ENCODE measurements at places on chromosomes 16 and 17.
A peak's percentile ranks its signal among the peaks of the same experiment; 100 is the strongest.

GRCh38 chr17:16911141-16911937 lies 60.6 kb downstream of the TNFRSF13B start:
- no peak for DNase-seq

DNA sequence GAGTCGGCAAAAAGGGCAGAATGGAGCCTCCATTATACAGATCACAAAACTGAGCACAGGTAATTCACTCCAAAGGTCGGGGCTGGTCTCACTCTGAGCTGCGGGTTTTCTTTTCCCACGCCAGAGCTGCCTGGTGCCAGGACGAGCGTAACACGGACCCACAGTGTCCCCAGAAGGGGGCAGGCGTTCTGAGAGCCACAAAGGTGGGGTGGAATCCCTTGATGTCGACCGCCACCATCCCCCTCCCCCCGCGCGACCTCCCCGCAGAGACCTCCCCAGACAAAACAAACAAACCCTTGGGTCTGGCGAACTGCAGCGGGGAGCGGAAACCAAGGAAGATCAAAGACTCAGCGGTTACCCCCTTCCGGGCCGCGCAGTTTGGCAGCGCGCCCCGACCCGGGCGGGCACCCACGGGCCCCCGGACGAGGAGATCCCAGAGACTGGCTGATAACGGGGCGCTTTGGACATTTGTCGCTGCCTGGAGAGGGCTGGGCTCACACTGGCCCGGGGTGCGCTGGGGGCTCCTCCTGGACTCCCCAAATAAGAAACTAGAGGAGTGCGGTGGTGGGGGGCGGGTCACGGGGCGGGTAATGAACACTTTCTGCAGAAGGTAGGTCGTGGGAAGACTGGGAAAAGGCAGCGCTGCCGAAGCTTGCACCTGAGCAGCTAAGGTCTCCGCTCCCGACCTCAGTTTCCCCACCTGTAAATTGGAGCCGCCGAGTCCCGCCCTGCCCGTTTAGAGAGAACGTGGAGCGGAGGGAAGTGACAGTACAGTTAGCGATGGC lies 664 bp upstream of the NKD1 start:
- peak; percentile 37 for DNase-seq

DNA sequence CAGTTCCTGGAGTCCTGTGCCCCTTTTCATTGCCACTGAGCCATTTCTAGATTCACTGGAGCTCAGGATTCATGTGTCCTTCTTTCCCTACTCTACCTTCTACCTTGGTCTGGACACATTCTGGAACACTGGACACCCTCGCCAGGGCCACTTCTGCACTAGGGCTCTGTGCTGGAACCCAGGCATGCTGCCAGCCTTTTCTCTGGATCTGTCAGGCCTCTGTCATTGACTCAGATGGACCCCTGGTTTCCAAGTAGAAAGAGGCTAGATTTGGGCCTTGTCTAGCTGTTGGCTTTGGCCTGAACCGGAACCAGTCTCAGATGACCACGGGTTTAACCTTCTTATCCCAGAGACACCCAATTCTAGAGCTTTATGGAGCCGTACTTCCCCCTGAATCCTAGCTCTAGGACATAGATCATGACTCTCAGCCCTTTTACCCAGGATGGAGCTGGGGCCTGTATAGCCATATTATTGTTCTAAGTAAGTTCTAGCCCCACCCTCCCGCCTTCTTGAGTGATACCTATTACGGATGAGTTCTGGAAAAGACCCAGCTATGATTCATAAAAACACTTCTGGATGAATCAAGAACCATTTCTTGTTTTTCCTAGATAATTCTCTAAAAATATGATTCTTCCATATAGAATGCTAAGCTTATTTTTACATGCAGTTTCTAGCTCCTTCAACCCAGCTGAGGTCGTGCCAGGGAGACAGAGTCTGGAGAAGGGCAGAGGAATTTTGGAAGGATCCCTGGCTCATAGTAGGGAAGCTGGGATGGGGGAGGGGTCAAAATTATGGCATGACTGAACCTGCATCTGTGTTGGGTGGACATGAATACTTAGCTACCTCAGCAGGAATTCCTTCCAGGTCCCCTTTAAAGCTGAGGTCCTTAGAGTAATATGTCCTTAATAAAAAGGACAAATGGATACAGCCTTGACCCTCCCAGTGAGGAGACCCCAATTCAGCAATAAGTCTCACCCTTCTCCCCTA lies 1.1 kb upstream of the CHRNB1 start:
- no peak for DNase-seq

DNA sequence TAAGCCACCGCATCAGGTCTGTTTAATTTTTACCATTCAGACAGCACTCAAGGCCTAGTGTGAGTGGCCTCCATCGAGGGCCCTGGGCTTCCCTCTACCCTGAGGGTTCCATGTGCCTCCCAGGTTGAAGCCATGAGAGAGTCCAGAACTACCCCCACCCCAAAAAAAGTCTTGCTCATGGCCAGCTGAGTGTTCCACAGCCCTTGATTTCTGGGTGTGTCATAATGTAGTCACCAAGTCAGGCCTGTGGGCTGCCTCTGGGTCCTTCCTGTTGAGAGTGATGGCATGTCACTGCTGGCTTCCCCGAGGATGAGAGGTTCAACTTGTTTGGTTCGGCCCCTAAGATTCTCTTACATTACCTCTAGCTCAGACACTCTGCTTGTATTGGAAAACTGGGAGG lies 100.6 kb downstream of the PITPNC1 start:
- DNase-seq = no peak

GRCh38 chr16:69240331-69240730 lies 53.4 kb downstream of the SNTB2 start:
- DNase-seq = no peak

DNA sequence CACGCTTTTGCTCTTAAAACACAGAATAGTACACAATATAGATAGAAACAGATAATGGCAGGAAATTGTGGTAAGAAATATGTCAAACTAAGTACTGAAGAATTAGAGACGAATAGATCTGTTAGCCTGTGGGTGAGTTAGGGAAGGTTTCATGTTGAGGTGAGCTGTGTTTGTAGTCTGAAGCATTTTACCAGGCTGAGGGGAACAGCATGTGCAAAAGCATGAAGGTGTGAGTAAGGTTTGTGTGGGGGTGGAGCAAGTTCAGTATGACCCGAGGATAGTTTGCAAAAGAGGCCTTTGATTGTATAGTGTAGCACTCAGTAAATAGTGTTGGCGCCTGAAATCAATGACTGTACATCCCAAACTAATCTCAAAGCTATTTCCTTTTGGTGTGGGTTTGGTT lies 13.8 kb downstream of the IGSF6 start:
- no peak for DNase-seq

DNA sequence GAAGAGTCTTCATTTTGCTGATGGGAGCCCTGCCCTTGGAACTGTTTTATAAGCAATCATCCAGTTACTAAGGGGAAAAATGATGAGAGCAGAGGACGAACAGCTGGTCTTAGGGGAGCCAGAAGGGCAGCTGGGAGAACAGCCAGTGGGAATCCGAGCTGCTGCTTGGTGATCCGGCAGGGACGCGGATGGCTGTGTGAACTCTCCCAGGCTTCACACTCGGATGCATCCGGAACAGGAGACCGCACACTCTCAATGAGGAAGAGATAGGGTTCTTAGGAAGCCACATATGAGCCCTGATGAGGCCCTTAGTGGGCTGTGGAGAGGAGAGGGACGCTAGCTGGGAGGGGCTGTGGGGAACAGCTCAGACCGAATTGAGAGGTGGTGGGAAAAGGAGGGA lies 5.0 kb upstream of the CACNG5 start:
- no peak for DNase-seq

- no peak for DNase-seq
Measured at GRCh38 chr17:74220219-74220618, 6.8 kb downstream of the TTYH2 start.

GRCh38 chr17:64509179-64509578 lies 2.4 kb downstream of the CEP95 start:
- no peak for DNase-seq

DNA sequence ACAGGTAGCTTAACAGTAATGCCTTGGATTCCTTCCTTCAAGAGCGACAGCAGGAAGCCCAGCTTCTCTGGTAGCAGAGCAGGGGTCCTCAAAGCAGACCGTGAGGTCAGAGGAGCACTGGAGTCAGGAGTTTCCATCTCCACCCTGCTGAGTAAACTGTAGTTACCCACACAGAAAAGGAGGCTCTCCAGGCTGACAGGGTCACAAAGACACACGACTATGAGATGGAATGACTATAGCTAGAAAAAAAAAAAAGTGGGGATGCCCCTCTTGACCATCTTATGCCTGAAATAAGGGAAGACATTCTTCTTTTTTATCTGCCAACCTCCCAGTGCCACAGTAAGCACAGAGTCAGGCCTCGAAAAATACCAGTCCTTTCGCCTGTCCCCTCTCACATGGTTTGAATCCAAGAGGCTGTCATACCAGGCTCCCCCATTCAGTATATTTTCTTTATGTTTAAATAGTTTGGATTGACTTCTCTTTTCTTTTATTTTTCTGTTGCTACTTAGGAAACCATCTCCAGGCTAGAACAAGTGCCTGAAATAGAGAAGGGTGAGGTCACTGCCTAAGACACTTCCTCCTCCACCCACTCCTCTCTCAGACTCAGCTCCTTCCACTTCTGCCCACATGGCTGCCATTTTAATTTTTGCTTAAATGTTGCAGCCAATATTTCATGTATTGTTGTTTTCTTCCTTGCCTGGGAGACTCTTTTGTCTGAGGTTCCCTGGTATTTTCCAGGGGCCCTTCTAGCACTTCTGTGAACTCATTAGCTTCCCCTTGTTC lies 707.4 kb downstream of the MAF start:
- DNase-seq = no peak

GRCh38 chr17:58219789-58220183 lies 731 bp upstream of the MKS1 start:
- no peak for DNase-seq

GRCh38 chr16:58556678-58557077 lies 41.4 kb downstream of the SETD6 start:
- no peak for DNase-seq

GRCh38 chr17:15349119-15349518 lies 7.7 kb upstream of the TEKT3 start:
- DNase-seq = no peak

DNA sequence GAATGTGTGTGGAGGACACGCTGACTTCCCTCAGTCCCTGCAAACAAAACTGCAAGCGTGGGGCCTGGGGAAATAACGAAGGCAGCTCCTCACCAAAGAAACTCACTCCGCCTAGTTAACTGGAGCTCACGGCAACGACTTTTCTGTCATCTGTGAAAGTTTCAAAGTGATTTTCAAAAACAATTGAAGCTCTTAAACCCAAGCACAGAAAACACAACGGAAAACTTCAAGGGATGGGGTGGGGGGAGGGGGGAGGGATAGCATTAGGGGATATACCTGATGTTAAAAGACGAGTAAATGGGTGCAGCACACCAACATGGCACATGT lies 3.2 kb upstream of the GNG13 start:
- DNase-seq = no peak

GRCh38 chr16:88524973-88525662 lies 45.1 kb upstream of the ZC3H18 start:
- no peak for DNase-seq

DNA sequence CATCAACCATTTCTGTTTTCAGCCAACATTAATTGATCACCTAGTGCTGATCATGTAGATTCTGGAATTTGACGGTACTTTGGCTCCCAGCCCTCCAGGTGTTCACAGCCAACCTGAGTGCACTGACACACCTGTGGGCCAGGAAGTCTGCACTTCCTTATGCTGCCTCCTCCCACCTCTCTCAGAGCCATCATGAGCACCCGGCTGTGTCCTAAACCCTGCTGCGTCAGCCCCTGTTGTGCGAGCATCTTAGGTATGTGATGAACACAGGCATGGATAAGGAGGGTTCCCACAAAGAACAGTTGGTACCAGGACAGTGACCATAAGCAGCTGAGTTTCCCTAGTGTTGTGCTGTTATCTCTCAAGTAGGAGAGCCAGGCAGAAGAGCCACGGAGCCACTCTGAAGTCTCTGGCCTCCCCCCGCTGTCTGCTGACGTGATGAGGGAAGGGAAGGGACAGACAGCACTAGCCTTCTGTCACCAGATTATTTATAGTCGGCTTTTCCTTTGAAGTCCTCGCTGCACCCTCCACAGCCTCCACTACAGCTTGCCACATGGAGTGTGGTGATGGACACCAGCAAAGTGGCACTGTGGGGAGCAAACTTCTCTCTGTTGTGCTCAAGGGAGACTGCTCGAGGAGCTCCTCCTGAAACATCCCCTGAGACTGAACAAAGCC lies 162.8 kb upstream of the ANKFN1 start:
- no peak for DNase-seq

DNA sequence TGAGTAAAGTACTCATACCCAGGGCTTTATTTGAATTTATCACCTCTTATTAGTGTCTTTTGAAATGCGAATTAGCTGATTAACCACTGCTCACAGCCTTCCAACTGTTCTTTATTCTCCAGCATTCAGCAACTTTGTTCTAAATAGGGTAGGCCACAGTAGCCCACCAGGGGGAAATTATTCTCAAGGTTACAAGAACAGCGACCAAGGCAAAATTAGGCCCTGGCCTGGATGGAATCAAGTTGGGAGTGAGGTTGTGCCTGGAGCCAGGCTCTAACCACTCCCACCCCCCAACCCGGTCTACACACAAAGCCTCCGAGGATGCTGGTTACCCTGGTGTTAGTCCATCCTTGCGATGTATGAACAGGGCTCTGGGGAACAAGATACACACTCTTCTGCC lies 245.5 kb downstream of the STX8 start:
- DNase-seq = no peak

DNA sequence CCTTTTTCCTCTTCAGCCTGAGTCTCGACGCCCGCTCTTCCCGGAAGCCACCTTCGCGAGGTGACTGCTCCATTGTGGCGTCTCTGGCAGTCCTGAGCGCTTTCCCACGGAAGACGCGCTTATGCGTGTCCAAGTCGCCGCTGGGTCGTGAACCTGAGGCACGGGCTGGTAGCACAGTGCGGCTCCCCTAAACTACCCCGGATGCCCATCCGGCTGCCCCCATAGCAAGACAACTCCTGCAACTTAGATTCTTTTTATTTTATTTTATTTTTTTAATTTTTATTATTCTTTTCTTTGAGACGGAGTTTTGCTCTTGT lies 2.1 kb upstream of the ESRP2 start:
- DNase-seq = no peak

DNA sequence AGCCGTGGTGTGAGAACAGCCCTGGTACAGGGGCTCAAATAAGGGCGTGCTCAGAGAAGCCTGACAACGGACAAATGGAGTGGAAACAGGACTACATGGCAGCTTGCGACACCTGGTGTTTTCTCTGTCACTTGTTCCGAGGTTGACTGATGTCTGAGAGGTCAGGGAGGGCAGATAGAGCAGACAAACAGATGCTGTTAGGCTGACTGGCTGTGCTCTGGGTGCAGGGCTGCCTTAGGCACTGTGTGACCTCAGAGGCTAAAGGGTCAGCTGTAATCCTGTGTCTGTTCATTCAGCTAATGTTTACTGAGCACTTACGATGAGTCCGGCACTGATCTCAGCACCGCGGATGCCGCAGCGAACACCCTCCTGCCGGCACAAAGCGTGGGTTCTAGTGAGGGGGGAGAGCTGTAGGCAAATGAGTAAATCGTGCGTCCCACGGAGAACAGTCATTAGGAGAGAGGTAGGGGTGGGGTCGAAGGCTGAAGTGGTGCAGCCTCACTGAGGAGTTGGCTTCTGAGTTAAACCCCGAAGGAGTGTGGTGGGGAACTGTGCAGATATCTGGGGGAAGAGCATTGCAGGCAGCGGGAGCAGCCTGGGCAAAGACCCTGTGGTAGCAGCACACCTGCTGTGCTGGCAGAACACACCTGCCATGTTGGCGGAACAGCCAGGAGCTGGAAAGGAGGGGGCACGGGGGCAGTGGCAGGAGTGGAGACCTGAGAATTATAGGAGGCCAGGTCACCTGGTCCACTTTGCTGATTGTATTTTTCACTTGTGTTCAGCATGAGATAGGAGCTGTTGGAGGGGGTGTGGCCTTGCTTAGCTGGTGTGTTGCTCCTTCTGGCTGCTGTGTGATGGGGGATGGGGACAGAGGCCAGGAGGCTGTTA lies 35.0 kb downstream of the GPT2 start:
- no peak for DNase-seq

Data from NCI-H1105 (cell line).